DMS153 (cell line): ENCODE measurements at places on chromosomes 5 and 9.

DNA sequence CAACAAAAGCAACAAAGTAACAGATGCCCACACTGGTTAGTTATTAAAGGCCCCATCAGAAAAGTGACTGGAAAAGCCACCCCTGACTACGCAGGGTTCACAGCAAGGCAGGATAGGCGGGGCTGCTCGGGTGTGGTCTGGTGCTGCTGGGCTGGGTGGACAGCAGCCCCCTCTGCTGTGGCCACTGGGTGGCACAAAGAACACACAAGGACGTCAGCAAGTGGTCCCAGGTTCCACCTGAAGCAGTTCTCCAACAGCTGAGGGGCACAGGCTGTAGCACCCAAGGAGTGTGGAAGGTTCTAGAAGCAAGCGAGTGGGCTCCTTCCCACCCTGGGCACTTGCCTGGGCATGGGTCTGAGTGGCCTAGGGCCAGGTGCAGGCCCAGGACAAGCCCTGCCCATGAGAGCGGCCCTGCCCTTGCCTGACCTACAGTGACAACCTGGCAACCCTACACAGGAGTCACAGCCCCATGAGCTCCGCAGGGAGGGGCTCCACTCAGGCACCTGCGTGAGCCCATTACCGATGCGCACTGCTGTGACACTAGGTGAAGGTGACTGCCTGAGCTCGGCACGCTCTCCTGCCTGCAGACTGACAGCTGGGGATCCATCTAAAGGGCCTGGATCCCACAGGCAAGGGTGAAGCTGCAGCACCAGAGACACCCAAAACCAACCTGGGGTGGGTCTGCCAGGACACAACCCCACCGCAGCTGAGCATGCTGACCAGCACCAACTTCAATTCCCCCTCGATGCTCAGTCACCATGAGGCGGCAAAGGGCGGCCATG lies 8.1 kb downstream of the BRD9 start:
- no peak for DNase-seq

DNA sequence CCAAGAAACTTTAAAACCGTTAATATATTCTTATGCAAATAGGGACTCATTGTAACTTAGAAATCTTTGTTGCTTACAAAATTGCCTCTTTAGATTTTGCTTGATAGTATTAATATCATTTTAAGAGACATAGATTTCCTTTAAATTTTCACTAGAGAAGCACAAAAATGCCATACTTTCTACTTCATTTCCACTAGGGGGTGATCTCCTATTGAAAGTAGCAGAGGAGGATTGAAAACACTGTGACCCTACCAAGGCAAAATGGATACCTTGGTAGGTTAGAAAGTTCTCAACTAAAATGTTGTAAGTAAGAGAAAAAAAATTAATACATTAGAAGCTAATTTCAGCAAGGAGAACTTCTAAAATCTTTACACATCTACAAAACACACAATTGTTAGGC lies 204.9 kb downstream of the CHSY3 start:
- no peak for DNase-seq

DNA sequence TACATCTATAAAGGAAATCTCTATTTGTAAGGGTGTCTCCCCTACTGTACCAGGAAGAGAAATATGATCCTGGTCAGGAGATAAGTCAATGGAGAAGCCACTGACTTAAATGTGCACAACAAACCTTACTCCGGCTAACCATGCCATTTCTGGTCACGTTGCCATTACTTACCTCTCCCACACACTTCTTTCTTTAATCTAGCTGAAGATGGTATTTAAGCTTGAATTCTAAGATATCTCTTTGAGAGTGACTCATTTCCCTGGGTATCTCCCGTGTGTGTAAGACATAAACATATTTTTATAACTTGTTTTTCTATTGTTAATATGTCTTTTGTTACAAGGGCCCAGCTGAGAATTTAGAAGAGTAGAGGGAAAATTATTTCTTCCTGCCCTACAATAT lies 296.6 kb downstream of the SEMA5A start:
- peak; percentile 21 for DNase-seq

DNA sequence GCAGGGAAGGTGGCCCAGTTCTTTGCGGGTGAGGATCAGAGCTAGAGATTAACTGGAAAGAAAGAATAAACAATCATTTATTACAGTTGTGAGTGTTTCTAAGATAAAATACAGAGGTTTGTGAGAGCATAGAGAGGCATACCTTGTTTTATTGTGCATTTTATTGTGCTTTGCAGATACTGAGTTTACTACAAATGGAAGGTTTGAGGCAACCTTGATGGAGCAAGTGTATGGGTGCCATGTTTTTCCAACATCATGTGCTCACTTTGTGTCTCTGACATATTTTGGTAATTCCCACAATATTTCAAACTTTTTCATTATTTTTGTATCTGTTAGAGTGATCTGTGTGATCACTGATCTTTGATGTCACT lies 715 bp upstream of the C5orf34 start:
- no peak for DNase-seq

GRCh38 chr9:126708178-126708577 lies 94.5 kb downstream of the LMX1B start:
- DNase-seq: no peak

GRCh38 chr5:120236360-120236759 lies 227.7 kb upstream of the PRR16 start:
- DNase-seq: no peak

- DNase-seq: no peak
Observed at GRCh38 chr9:26637101-26637500, 255.5 kb downstream of the CAAP1 start.

- no peak for DNase-seq
Observed at GRCh38 chr5:168174376-168174775, 117.1 kb upstream of the WWC1 start.

GRCh38 chr5:14161825-14162556 lies 18.8 kb downstream of the TRIO start:
- DNase-seq: peak; percentile 86

- no peak for DNase-seq
Observed at GRCh38 chr5:74199436-74200210, 440.9 kb downstream of the ENC1 start.

DNA sequence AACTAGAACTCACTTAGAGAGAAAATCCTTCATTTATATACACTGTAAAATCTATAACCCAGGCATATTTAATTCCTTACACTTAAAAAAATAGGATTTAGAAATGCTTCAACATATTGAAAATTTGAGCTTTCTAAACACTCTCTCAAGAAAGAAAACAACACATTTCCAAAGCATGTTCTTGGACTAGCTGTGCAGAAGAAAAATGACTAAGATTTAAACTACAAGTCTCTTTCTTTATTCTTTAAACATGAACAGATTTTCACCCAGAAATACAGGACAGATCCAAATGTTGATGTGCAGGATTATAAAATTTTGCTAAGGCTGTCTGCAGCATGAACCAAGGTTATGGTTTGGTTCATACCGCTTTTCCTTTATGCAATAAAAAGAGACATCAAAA lies 77.7 kb upstream of the TUSC1 start:
- DNase-seq: no peak

DNA sequence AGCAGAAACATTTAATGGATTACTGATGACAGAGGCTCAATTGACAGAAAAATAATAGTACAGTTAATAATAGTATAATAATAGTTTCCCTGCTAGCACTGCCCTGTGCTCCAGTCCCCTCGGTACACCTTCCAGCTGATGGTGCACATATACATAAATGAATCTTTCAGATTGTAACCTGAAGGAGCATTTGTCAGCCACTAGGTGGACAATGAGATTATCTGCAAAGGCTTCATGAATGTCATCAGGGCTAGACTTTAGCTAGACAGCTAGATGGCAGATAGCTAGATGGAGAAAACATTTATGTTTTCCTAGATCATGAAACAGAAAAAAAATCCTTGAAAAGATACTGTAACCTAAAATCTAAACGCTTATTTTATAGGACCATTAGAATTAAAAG lies 304.4 kb upstream of the SMC2 start:
- DNase-seq: no peak

GRCh38 chr5:8840237-8840636 lies 705.6 kb downstream of the SEMA5A start:
- DNase-seq: no peak

GRCh38 chr9:2785060-2785950 lies 58.6 kb downstream of the PUM3 start:
- no peak for DNase-seq

DNA sequence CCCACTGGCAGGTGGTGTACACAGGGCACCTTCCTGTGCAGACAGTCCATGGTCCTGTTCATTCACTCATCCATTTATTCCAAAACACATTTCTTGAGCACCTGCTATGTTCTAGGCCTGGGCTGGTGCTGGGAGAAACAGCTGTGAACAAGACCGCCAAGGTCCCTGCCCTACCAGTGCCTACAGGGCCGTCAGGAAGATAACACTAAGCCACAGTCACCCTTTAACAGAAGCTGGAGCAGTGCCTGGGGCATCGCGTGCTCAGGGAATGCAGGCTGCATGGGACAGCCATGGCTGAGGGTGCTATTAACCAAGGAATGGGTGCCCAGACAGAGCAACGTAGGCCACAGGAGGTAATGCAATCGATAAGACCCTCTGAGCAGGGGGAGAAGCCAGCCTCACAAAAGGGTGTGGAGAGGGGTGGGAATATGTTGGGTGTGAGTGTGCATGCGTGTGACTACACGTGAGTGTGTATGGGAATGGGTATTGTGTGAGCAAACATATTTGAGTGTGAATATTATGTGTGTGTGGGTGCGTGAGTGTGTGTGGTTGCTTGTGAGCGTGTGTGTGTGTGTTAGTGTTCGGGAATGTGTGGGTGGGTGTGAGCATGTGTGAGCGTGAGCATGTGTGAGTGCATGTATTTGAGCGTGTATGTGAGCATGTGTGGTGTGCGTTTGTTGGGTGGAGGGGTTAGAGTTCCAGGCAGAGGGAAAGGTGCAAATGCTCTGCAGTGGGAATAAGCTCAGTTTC lies 19.1 kb downstream of the DUSP1 start:
- no peak for DNase-seq

- DNase-seq: no peak
Observed at GRCh38 chr9:119268985-119269384, 100.2 kb downstream of the BRINP1 start.

- no peak for DNase-seq
Observed at GRCh38 chr9:129435291-129435690, 185.6 kb downstream of the C9orf50 start.

DNA sequence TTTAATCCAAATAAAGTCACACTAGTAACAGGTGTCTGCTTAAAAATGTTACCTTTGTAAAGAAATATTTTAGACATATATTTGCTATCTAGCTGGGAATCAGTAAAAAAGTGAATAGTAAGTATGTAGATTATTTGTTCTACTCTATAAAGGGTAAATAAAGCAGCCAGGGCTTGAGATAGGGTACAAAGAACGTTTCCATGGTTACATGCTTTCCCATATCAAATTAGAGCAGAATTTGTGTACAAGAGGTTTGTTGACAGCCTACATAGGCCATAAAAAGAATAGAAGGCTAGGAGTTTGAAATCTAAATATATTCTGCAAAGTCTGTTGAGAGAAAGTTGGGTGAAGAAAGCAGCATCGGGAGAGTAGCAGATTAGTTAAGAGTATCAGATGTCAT lies 160.9 kb upstream of the POU5F2 start:
- no peak for DNase-seq

- DNase-seq: no peak
Observed at GRCh38 chr5:38094889-38095288, 163.5 kb upstream of the EGFLAM start.

- no peak for DNase-seq
Observed at GRCh38 chr5:159171274-159171673, 38.1 kb downstream of the RNF145 start.

DNA sequence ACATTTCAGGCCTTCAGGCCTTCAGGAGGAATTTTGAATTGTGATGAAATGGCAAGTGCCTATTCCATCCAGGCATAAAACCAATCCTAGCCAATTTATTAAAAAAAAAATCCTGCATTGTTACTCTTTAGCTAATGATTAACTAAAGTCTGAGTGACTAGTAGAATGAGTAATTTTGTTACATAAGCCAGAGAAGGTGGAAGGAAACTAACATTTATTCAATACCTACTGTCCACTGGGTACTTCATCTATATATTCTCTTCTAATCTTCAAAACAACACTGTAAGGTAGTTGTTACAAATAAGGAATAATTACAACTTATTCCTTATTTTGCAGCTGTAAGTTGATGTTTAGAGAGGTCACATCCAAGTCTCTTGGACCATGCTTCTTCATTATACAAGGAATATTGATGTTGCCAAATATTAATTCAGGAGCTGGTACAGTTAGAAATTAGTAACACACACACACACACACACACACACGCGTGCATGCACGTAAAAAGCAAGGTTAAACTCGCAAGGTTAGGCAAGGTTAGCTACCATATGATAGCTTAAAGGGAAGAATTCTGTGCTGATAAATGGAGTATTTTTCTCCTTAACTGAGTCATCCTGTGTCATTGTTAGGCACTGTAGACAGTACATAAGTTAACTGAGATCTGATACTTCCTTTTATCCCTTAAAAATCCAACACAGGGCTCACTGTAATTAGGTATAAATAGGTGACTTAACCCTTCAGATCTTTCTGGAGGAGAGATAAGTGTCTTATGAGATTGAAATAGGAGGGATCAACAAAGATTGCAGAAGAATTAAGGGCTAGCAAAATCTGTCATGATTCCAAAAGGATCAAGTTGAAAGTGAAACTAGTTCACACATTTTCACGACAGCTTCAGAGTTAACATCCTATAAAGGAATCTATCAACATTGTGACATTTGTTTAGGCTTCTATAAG lies 596.9 kb downstream of the PDE4D start:
- DNase-seq: no peak

DNA sequence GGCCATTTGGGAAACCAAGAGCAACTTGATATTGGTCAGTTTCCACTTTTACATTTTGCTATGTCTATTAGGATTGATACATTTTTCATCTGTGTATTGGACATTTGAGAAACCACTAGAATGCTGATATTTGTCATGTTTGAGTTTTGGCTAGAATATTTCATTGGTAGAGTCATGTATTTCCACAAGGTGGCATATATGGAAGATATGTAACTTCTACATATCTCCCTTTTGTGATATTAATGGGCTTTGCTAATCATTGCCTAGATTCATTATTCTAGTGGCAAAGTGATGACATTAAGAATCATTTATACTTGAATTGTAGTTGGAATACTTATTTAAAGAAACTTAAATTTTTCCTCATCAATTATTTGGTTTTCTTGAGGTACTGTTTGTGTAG lies 692.9 kb upstream of the EDIL3 start:
- no peak for DNase-seq

DNA sequence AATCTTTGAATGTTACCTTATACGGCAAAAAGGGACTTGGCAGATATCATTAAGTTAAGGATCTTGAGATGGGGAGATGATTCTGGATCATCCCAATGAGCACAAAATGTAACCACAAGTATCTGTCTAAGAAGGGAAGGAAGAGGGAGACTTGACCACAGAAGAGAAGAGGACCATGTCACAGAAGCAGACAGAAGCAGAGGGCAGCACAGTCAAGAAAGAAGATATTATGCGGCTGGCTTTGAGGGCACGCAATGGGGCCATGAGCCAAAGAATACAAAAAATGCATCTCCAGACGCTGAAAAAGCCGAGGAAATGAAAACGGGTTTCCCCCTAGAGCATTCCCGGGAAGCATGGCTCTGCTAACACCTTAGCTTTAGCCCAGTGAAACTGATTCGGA lies 225.3 kb downstream of the NR2F1-AS1 start:
- DNase-seq: no peak
